ENCODE measurements at places on chromosomes 11 and 22.

- DNase-seq: no peak
Measured at GRCh38 chr11:2517386-2518064, 72.7 kb downstream of the KCNQ1 start.

DNA sequence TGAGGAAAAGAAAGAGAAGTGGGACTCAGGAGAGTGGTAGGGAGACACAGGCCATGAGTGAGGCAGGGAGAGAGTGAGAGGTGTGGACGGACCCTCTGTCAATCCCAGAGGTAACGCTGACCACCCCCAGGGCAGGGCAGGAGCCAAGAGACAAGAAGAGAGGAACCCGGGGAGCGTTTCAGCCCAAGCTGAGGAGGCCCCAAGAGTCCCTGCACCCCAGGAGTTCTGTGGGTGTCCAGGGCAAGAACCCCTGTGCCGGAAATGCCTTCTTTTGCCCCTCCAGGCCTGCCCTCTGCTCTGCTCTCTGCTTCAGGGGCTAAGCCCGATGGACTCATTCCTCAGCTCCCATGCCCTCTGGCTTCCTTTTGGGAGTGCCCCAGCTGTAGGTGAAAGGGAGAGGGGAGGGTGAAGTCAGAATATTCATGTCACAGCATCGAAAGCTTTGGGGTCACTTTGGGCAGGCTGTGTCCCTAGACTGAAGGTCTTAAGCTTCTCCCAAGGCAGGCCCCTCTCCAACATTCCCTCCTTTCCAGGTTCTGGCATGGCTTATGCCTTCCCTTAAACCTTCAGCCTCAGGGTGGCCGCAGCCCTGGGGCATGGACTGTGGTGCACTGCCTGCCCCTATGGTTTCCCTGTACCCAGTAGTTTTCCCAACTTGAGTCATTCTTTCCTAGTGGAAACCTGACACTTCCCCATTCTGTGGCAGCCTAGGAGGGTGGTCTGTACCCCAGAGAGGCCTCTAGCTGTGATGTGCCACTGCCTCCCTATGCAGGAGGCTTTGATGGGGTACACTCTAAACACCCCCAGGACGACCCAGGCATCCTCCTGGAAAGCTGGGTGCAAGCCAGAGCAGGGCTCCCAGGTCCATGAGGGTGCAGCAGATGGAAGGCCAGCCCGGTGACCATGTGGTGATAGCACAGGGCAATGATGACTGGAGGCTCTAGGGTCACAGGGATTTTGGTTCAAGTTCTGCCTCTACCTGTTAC lies 27.1 kb downstream of the MYEOV start:
- DNase-seq: no peak

GRCh38 chr11:45219411-45219810 lies 66.7 kb downstream of the SYT13 start:
- no peak for DNase-seq

DNA sequence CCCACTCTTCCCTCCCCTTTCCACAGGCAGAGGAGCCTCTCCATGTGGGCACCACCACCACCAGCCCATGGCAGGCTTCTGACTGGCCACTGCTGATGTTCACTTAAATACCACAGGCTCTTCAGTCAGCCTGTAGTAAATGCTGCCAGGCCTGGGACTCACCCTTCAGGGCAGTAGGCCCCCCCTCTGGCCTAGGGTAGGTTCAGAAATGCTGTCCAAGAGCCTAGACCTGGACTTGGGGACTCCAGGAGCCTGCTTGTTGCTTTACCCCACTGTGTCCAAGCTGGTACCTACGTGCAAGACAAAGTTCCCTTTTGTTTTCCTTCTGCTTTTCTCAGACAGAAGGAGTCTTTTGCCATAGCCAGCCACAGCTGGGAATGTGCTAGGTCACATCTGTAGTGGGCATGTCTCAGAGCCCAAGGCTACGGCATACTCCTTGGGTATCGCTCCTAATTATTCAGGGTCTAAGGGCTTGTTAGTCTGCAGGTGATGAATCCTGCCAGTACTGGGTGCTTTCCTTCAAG lies 38.6 kb downstream of the TMEM135 start:
- DNase-seq: no peak

Measured in NCI-H1436 (cell line).